ENCODE measurements at places on chromosomes 3 and 15.

GRCh38 chr3:34929036-34929435 lies 710.3 kb upstream of the ARPP21 start:
- no peak for DNase-seq

DNA sequence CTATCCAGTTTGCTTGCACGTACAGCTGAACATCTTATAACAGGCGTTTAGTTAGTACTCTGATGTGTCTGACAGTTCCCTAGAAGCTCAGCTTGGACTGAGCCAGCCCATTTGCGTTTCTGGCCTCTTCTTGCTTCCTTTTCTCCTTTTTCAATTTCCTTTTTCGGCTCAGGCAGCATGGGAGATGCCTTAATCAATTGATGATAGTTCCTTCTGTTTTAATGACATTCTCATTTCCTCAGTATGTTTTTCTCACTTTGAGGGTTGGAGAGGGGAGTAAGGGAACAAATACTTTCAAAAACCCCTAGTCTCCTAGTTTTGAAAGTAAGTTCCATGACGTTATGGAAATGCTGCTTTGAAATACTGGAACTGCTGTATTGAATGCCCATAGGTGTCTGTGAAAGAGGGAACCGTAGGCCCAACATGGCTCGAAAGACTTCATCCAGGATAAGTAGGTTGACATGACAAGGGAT lies 18.9 kb downstream of the IL1RAP start:
- no peak for DNase-seq

- peak; percentile 91 for DNase-seq
These were observed 87.0 kb upstream of the ALDH1L1 start for GRCh38 chr3:126267169-126267975.

- DNase-seq, result peak; percentile 56
These were observed 9.7 kb downstream of the CCK start for GRCh38 chr3:42256135-42256819.

DNA sequence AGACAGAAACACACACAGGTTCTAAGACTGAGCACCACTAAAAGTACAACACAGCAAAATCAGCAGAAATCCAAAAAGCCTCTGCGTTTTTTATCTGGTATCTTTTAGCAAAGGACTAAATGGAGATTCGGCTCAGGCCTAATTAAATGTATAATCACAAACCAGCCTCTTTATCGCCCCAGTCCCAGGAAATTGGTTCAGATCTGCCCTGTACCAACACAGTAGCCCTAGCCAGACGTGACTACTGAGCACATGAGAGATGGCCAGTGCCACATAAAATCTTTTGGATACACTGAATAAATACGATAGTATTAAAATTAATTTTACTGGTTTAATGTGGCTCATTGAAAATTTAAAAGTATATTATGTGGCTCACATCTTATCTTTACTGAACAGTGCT lies 19.7 kb downstream of the TBC1D2B start:
- no peak for DNase-seq

DNA sequence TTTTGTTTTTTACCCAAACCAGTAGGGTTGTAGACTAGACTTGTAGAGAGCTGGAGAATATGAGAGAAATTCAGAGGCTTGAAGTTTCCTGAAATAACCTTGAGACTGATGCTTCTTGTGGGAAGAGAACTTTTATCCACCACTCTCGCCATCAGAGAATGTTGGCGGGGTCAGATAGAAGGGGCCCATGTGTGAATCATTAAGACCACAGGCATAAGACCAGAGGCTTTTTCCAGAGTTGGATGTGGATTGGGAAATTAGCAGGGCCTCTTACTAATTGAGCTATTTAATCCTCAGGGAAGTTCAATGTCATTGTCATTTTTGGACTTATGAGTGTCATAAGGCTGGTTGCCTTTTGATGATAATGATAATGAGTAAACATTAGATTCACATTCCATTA lies 246.9 kb upstream of the THRB start:
- no peak for DNase-seq

GRCh38 chr3:193780810-193781478 lies 187.9 kb downstream of the OPA1 start:
- peak; percentile 54 for DNase-seq

DNA sequence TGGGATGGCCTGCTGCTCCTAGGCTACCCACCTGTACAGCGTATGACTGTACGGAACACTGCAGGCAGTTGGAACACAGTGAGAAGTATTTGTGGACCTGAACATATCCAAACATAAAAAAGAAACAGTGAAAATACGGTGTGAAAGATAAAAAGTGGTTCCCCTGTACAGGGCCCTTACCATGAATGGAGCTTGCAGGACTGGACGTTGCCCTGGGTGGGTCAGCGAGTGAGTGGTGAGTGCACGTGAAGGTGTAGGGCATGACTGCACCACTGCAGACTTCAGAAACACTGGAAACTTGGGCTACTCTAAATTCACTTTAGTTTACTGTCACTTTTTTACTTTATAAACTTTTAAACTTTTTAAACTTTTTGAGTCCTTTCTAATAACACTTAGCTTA lies 71.2 kb upstream of the SLC6A6 start:
- no peak for DNase-seq

DNA sequence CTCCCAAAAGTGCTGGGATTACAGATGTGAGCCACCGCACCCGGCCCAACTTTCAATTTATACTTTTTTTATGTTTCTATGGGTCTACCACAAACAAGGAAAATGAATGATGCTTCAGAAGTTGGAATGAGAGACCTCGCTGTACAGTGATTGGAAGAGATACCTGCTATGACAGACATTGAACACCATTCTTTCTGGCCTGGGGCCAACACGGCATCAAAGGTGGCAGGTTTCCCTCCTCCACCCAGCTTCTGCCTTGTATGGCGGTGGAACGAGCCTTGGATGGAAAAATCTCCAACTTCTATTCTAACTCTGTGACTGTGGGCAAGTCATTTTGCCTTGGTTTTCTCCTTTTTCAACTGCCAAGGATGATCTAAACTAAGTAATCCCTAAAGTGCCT lies 117.8 kb upstream of the FAM174B start:
- DNase-seq, result no peak

GRCh38 chr3:130759692-130760338 lies 13.2 kb upstream of the PIK3R4 start:
- DNase-seq, result peak; percentile 49

GRCh38 chr15:76204109-76204845 lies 107.0 kb downstream of the ETFA start:
- no peak for DNase-seq

- DNase-seq, result peak; percentile 84
These were observed 2.6 kb upstream of the ALCAM start for GRCh38 chr3:105364128-105364527.

- DNase-seq, result no peak
These were observed 25.2 kb upstream of the XCR1 start for GRCh38 chr3:46052531-46052930.

DNA sequence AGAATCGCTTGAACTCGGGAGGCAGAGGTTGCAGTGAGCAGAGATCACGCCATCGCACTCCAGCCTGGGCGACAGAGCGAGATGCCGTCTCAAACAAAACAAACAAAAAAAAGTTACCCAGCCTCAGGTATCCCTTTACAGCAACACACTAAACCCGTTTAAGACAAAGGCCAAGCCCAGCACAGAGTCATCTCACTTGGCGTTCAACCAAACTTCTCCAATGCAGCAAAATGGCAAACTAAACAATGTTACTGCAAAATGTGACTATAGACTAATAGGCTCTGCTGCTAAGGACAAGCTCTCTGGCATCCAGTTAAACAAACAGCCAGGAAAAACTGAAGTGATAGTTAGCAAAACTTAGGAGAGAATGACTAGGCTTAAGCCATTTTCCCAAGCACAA lies 6.4 kb upstream of the FAM219B start:
- peak; percentile 62 for DNase-seq

GRCh38 chr15:80588801-80589200 lies 106.3 kb upstream of the ABHD17C start:
- DNase-seq, result peak; percentile 100

DNA sequence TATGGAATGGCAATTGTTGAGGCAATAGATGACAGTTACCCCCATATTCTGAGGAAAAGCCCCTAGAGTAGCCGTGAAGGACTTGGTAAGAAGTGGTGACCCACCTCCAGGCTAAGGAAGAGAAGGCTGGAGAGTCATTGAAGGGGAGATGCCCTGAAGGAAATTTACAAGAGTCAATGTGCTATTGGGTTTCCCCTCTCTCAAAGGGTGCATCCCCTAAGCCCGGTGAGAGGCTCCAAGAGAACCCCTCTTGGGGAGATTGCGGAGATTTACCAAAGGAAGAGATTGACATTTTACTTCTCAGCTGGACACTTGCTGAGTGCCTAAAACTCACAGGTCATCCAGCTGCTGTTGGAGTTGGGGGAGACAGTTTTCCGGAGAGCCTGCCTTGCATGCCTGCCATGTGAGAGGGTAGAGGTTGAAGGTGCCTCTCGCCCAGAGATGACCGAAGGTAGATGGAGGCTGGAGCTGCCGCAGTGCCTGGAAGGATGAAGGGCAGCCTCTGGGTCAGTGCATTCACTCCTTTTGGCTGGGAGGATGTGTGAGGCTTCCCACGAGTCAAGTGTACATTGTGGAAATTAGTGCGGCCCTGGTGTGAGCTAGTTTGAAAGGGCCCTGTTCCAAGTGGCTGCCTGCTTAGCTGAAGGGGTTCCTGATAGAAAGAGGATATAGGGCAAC lies 30.7 kb downstream of the MESD start:
- DNase-seq, result no peak

- no peak for DNase-seq
These were observed 266.7 kb downstream of the SLCO3A1 start for GRCh38 chr15:92120094-92120795.

GRCh38 chr15:40081691-40082194 lies 26.9 kb downstream of the BMF start:
- DNase-seq, result peak; percentile 75

DNA sequence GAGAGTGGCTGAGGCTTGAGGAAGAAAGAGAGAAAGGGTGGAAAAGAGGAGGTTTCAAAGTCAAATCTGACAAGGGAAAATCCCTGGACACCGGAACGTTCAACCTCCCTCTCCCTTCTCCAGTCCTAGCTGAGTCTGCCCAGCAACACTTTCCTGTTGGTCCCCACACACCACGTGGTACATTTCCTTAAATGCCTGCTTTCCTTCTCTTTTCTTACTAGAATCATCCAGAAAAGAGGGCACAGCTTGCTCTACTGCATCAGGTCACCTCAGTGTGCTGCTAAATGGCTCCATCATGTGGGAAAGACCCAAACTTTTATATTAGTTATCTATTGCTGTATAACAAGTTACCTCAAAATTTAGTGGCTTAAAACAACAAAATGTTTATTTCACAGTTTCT lies 181.2 kb downstream of the NECTIN3 start:
- DNase-seq, result peak; percentile 51

DNA sequence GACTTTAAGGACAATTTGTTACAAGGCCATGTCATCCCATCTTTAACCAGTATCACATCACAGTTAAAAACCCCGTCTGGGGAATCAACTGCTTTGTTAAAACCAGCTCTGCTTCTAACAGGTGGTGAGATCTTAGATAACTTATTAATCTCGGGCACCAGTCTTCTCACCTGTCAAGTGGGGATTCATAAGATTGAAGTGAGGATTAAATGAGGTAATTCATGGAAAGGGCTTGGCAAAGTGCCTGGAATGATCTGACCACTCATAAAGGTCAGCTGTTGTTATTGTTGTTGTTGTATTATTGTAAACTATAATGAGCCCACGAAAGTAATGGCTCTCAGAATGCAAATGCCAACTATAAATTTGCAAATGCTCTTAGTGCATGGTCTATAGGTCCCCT lies 30.1 kb upstream of the SLC24A5 start:
- no peak for DNase-seq

DNA sequence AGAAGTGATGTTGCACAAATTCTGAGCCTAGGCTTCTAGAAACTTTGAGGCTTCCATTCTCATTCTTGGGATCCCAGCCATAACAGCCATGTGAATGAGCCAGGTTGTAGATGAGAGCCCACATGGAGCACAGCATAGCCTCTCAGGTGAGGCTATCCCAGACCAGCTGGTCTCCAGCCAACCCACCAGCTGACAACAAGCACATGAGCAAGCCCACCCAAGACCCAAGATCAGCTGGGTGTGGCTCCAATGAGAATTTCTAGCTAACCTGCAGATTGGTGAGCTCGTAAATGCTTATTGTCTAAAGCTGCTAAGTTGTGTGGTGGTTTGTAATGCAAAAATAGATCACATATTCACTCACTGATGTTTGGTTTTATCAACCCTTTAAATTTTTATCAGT lies 14.4 kb downstream of the KY start:
- DNase-seq, result no peak

DNA sequence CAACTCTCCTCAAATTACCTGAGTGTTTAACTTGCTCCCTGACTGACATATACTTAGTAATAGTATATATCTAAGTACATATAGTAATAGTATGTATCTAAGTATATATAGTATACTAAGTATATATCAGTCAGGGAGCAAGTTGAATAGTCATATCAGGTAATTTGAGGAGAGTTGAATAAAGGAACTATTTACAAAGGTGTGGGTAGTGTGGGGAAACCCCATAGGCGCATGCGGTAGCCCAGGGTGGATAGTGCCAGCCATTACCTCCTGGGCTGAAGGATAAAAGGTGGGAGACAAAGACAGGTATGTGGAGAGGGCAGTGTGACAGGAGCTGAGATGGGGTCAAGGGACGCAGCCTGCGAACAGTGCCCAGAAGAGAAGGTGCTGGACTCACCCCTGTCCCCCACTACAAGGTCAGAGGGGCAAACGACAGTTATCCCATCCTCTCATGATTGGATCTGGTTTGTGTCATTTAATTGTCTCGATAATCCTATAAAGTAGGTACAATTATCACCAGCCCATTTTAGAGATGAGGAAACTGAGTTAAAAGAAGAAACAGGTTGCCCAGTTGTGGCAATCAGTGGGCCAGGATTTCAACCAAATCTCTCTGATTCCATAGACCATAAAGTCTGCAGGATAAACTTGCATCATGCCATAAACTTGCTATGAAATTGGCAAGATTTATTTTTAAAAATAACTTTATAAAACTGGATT lies 34.1 kb upstream of the TPM1 start:
- no peak for DNase-seq

DNA sequence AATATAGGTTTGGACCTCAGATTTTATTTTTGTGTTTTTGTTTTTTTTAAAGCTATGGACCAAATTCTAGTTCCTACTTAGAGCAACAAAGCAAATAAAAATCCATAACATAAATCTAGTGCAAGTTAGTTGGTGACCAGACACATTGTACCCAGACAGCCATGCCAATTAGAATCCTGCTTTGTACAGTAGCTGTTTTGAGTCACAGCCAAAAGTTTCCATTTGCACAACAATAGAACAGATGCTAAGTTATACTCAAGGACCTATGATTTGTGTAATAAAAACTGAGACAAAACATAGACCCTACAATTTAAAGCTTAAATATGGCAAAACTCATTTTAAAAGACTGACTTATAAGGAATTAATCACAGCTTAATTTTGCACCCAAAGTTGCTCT lies 513.1 kb upstream of the CBLB start:
- DNase-seq, result no peak

GRCh38 chr3:152160350-152161011 lies 108.2 kb upstream of the MBNL1 start:
- DNase-seq, result no peak

- DNase-seq, result peak; percentile 71
These were observed 130.8 kb downstream of the UACA start for GRCh38 chr15:70632491-70633102.

GRCh38 chr3:46900007-46900292 lies 22.4 kb downstream of the PTH1R start:
- DNase-seq, result no peak

Measured in IMR-90 (cell line).